Left renal cortex interstitium (tissue), 4 donors: ENCODE measurements at places on chromosomes 6 and 20.

- DNase-seq = no peak
These were observed 538 bp upstream of the ENPP1 start for GRCh38 chr6:131807321-131807643.

DNA sequence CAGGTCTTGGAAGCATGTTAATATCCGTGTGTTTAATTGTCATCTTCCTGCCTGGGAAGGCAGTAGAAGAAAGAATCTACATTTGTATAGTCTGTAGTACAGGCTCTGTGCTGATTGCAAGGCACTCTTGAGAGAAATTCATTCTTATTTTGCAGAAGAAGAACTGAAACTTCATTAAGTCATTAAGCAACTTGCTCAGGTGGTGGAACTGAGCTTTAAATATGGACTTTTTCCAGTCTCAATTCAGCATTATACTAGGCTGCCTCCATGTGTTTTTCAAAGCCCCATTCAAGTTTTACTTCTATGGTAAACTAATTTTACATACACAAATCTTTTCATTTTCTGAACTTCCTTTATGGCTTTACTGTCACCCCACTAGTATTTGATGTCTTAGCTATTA is 18.7 kb downstream of the ZNF451 start:
- DNase-seq = no peak

GRCh38 chr6:21729431-21729830 is 135.9 kb downstream of the SOX4 start:
- no peak for DNase-seq

GRCh38 chr6:110287462-110288341 is 70.4 kb downstream of the METTL24 start:
- no peak for DNase-seq

GRCh38 chr6:111894951-111895350 is 21.7 kb upstream of the FYN start:
- DNase-seq = no peak

- DNase-seq = no peak
These were observed 26.1 kb upstream of the KCNQ5 start for GRCh38 chr6:72595812-72596211.

DNA sequence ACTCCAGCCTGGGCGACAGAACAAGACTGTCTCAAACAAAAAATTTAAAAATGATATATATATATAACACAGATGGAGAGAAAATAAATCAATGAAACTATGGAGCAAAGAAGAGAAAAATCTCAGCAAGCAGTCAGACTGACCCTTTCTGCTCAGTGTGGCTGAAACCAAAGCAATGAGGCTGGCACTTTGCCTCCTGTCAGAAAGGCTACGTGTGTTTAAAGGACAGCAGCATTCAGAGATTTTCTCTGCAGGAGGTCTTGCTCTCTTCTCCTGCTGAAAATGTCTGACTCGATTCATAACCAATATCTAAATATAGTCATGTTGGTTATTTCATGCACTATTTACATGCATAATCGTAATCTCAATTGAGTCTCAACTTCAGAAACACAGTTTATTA is 527.0 kb upstream of the JARID2 start:
- DNase-seq = no peak

GRCh38 chr6:5275497-5275896 is 14.2 kb downstream of the FARS2 start:
- no peak for DNase-seq

GRCh38 chr6:21420146-21420878 is 173.2 kb upstream of the SOX4 start:
- DNase-seq = no peak

GRCh38 chr6:170117111-170117972 is 173.5 kb downstream of the DLL1 start:
- DNase-seq = no peak

GRCh38 chr6:13741365-13741764 is 29.7 kb upstream of the RANBP9 start:
- no peak for DNase-seq

GRCh38 chr6:73606428-73606827 is 47.4 kb downstream of the SLC17A5 start:
- no peak for DNase-seq

DNA sequence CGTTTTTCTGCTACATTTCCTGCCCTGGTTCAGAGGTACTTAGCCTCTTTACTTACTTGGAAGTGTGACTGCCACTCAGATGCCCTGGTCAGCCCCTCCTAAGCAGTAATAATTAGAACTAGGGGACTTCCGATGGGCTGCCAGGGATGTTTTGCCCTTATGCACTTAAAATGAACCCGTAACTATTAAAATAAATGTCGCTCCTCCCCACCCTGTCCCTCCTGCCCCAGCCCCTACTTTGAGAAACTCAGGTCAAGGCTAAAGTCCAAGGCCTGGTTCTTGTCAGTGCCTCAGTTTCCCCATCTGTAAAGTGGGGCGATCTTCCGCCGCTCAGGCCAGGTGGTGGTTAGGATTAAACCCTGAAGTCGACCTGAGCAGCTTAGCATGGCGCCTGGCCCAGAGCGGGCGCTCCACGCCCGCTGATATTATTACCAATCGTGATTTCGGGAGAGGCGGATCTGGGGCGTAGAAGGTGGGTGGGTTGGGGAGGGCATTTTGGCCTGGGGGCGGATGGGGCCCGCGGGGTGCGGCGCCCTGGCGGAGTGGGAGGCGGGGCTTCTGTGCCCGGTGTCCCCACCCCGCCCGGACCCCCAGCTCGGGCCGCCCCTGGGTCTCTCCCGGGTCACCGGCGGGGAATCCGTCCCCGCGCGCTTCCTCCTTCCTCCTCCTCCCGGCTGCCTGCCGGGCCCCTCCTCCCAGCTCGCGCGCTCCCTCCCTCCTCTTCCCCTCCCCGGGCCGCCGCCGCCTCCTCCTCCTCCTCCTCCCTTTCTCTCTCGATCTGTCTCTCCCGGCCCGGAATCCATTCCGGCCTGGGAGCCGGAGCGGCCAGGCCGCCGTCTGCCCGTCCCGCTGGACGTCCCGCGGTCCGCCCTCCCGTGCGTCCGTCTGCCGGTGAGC is at the start of gene SRC:
Gene SRC, plus strand, starts transcription at position 802 of the 897 bp plus-strand sequence. CDS start 38,014 bp downstream, outside the sequence.
- no peak for DNase-seq

- no peak for DNase-seq
These were observed 6.0 kb downstream of the TCF21 start for GRCh38 chr6:133894795-133895358.
